ENCODE measurements at places on chromosomes 1 and 21.

DNA sequence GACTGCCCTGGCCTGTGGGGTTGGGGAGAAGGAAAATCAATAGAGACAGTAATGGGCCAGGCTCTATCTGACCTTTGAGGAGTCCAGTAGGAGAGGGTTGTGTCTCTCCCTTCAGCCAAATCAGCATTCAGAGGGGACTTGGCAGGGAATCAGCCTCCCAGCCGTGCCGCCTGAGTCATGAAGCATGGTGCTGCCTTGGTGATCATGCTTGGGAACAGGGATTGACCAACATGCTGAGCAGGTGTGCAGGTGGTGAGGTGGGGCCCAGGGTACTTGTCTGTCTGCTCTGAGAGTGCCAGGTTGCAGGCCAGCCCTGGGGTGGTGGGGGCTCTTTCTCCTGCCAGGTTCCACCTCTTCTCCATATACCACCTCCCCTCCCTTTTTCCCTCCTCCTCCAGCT, 58.9 kb upstream of the TLR5 start:
- DNase-seq = no peak

DNA sequence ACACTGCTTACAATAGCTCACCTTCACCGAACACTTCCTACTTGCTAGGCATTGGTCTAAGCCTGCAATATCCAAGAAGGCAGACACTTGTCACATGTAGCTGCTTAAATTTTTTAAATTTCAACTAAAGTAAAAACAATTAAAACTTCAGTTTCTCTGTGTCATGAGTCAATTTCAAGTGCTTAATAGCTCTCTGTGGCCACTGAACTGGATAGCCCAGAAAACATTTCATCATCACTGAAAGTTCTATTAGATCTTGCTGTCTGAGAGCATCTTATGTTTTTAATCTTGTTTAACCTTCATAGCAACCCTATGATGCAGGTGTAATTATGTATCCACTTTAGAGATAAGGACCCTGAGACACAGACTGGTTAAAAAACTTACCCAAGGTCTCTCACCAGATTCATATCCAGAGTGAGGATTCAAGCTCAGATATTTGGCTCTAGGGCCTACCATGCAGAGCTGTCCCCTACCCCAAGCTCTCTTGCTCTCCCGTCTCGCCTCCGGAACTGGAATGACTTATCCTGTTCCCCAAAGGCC, 2.6 kb upstream of the FCRL6 start:
- no peak for DNase-seq

- DNase-seq = no peak
Observed at GRCh38 chr1:27436204-27437159, 44.1 kb downstream of the GPR3 start.

- DNase-seq = no peak
Observed at GRCh38 chr1:34286511-34286910, 109.8 kb downstream of the C1orf94 start.

DNA sequence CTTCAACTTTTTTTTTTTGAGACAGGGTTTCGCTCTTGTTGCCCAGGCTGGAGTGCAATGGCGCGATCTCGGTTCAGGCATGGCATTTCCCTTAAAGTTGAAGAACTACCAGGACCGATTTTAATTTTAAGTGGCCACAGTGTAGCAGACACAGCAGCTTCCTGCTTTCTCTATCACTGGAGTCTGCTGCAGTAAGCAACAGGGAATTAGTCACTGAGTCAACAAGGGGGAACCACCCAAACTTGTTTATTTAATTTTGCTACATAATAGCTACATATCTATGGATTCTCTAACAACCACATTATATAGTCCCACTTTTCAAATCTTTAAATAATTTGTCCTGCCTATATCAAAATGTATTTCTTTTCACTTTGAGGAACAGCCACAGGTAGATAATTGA, 12.5 kb upstream of the TNNI3K start:
- no peak for DNase-seq

- DNase-seq = no peak
Observed at GRCh38 chr1:31788825-31789256, 24.7 kb upstream of the ADGRB2 start.

DNA sequence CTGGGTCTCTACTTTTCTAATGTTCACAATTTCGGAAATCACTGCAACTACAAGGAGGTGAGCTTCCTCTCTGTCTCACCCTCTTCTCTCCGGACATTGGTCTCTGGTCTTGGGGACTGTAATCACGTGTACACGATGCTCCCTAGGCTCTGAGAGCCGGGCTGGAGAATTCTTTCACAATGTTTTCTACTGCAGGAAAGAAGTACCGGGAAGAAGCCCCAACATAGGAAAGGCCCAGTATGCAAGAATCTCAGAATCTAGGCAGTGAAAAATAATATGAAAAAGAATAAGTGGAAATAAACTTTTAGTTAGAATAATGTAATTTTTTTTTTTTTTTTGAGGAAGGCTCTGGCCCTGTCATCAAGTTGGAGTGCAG, 13.5 kb upstream of the HJV start:
- DNase-seq = no peak

- no peak for DNase-seq
Observed at GRCh38 chr1:233603478-233603877, 10.4 kb upstream of the KCNK1 start.

GRCh38 chr1:150420560-150421265, 56.8 kb downstream of the RPRD2 start:
- no peak for DNase-seq

- DNase-seq = no peak
Observed at GRCh38 chr1:222736972-222737371, at the start of gene FAM177B. Gene FAM177B, plus strand, starts transcription at chr1:222737202. Its CDS starts 9,344 bp downstream, at chr1:222746546.

DNA sequence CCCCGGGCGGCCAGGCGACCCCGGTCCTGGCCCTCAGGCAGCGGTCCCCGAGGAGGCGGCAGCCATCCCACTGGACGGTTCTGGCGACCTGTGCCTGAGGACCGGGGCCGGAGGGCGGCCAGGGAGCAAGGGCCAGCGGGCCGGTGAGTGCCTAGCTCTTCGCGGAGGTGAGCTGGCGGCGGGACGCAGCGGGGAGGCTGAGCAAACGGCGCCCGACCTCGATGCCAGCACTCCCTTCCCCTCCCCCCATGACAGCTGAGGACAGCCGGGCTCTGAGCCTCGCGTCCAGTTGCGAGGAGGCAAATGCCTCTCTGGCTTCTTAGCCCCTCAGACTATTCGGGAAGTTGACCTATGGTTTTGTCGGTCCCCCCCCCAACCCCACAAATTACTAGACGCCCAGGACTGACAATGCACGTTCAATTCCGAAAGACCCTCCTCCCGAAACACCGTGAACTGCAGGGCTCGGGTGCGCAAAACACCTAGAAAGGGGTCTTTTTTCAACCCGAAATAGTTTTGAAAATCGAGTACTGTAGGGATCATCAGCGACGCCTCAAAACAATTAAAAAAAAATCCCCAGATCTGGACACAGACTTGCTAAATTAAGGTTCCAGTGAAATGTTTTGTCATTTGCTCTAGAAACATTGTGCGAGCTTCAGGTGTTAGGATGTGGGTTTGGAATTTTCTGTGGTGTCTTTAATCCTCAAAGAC, 8.3 kb downstream of the CDKN2C start:
- no peak for DNase-seq

DNA sequence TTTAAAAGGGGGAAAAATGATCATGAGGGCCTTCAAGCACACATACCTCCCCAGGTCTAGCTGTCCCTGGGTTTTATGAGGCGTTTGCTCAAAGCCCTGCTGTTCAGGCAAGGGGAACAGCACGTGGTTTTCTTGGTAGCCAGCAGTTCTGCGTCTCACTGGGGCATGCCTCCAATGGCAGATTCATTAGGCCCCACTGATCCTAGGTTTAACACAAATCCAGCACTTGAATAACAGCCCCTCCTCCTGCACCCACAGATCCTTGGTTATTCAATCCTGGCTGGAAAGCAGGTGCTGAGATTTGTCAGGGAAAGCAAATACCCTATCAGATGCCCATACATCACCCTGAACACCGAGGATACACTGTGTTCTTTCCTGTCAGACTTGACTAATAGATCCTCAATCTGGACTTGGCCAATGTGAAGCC, 106.4 kb downstream of the ZC3H11B start:
- no peak for DNase-seq

GRCh38 chr1:85188530-85188929, 12.3 kb downstream of the SYDE2 start:
- no peak for DNase-seq

- no peak for DNase-seq
Observed at GRCh38 chr1:234726359-234726943, 116.5 kb upstream of the IRF2BP2 start.

DNA sequence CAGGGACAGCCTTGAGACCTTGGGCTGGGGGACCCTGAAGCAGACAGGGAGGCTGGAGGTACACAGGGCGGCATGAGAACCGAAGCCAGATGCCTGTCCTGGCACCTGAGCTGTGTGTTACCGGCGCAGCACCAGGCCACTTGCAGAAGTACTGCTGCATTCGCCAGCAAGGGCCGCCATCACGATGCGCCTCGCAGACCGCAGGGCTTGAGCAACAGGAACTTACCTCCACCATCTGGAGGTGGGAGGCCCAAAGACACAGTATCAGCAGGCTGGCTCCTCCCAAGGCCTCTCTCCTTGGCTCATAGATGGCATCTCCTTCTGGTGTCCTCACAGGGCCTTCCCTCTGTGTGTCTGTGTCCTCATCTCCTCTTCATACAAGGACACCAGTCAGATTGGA, 90.1 kb downstream of the PRDM16 start:
- no peak for DNase-seq

- no peak for DNase-seq
Observed at GRCh38 chr1:41101950-41102607, 80.6 kb upstream of the SLFNL1 start.

- no peak for DNase-seq
Observed at GRCh38 chr1:214473387-214473786, 78.0 kb downstream of the PTPN14 start.

- DNase-seq = no peak
Observed at GRCh38 chr1:84582802-84583587, 8.8 kb upstream of the CTBS start.

GRCh38 chr21:45029948-45030681, 44.3 kb upstream of the ADARB1 start:
- DNase-seq = no peak

GRCh38 chr1:112026016-112026415, 36.5 kb upstream of the KCND3 start:
- DNase-seq = no peak

- DNase-seq = no peak
Observed at GRCh38 chr1:160208557-160209320, 3.6 kb downstream of the PEA15 start.

- DNase-seq = no peak
Observed at GRCh38 chr1:17520041-17520440, 19.5 kb upstream of the ARHGEF10L start.
